ENCODE measurements at places on chromosomes 5 and 9.

DNA sequence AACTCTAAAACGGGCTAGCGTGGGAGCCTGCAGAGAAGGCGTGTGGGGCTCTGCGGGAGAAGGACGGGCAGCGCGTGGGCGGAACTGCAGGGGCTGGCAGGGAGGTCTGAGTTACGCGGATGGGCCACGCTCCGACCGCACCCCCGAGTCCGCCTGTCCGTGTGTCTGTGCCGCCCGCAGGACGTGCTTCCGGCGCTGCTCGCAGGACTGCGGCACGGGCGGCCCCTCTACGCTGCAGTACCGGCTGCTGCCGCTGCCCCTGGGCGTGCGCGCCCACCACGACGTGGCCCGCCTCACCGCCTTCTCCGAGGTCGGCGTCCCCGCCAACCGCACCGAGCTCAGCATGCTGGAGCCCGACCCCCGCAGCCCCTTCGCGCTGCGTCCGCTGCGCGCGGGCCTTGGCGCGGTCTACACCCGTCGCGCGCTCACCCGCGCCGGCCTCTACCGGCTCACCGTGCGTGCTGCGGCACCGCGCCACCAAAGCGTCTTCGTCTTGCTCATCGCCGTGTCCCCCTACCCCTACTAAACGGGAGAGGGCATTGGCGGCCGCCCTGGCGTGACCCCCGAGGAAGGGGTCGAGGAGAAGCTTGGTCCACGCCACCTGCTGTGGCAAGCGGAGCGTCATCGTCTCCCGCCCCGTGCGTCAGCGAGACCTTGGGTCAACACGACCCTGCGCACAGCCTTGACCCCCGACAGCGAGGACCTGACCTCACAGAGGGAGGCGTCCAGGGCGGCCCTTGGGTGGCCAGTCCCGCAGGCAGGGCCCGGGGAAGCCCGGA, 11.4 kb upstream of the ASS1 start:
- no peak for DNase-seq

GRCh38 chr5:132831095-132831860, 831 bp upstream of the SHROOM1 start:
- DNase-seq: no peak

- DNase-seq: no peak
Observed at GRCh38 chr5:142748568-142749249, 21.5 kb upstream of the ARHGAP26 start.

- no peak for DNase-seq
Observed at GRCh38 chr5:119468286-119468685, 16.0 kb downstream of the HSD17B4 start.

DNA sequence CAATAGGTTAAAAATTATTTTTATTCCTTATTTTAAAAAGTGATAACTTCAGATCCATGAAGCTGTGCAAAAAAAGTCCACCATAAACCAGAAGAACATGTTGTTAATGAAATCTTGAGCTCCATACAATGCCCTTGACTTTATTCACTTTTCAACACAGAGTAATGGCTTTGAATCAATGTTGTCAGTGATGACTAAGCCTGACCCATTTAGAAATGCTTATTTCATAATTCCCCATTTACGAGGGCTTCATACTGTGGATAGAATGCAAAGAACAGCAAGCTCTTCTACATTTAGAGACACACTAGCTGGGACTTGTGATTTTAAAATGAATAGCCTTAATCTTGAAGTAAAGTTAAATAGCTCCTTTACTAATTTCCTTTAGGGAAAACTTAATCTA, 25.7 kb upstream of the IL9 start:
- no peak for DNase-seq

DNA sequence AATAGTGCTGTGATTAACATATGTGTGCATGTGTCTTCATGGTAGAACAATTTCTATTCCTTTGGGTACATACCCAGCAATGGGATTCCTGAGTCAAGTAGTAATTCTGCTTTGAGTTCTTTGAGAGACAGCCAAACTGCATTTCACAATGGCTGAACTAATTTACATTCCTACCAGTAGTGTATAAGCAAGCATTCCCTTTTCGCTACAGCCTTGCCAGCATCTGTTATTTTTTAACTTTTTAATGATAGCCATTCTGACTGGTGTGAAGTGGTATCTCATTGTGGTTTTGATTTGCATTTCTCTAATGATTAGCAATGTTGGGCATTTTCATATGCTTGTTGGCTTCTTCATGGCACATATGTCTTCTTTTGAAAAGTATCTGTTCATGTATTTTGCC, 308.5 kb downstream of the ARRDC3 start:
- no peak for DNase-seq

DNA sequence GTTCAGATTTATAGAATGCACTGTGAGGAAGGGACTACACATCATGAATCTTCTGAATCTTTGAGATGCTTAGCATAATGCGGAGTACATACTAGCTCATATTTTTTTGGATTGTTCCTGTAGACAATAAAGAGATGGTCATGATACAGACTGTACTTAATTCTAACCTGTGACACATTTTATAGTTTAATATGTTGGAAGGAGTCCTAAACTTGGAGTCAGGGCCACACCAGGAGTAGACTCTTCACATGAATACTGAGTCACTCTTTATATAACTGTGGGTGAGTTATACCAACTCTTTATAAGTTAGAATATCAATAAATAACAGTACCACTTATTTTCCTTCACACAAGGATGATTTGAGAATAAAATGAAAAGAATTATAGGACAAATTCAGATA, 16.9 kb downstream of the C9orf85 start:
- no peak for DNase-seq

DNA sequence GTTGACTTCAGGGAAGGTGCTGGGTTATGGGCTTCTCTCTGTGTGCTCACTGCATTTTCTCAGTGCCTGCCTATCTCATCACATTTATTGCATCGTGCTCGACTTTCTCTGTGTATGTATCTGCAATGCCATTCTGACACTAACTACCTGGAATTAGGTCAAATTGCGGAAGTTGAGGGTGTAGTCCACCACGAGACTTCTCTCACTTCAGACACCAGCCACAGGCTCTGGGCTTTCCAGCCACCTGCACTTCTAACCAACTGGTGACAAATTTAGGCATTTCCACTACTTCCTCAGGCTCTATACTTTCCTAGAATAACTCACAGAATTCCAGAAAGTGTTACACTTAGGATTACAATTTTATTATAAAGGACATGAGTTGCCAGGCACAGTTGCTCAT, 188.6 kb upstream of the ZNF608 start:
- no peak for DNase-seq

GRCh38 chr5:168978015-168978414, 322.9 kb downstream of the SLIT3 start:
- DNase-seq: no peak

DNA sequence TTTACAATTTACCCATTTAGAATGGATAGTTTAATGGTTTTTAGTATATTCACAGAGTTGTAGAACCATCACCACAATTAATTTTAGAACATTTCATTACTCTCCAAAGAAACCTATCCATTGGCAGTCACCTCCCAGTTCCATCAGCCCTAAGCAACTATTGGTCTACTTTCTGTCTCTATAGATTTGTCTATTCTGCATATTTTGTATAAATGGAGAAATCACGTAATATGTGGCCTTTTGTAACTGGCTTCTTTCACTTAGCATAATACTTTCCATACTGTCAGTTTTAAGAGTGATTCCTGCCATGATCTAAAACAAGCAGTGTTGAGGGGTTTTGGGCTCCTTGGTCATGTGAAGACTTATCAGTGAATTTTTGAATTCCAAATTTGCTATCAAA, 12.7 kb downstream of the OCLN start:
- no peak for DNase-seq

DNA sequence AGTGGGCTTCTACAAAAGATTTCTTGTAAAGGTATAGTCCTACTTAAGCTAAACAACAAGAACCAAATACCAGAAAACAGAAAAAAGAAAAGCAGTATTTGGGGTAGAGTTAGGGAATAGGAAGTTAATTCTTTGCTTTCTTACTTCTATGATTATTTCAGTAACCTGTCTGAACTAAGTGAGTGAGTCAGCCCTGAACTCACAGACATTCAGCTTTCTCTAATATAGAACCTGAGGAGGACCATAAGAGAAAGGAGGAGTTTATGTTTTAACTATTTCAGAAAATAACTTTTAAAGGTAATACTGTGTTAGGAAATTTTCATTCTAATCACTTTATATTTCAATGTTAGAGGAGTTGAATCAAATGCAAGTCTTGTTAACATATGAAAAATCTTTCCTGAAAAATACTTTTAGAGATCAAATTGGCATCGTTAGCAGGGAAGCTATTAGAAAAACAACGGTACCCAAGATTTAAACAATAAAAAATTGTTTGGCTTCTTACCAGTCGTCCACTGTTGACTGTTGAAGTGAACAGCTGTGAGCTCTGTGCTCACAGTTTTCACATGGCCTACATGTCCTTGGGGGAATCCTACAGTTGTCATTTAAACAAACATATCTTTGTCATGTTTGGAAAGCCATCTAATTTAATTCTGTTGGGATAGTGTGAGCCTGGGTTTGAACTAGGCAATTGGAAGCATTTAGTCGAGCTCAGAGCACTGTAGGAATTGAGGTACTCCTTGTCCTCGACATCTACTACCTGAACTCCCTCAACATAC, 19.9 kb upstream of the ZFAND5 start:
- DNase-seq: no peak
